Airway epithelial cell (primary cell): ENCODE measurements at places on chromosomes 3 and 15. TPM values are rescaled to one million over a fixed set of nuclear protein-coding genes. Genes with fewer than 3 reads are reported as not detected.

FEZF2 gene
- not detected in 2 replicates for total RNA-seq

KNL1 gene
- 12.6 and 20.0 TPM in 2 replicates for total RNA-seq

FGF7 gene
- total RNA-seq = 0.14 TPM in 2 replicates

DZIP1L gene
- total RNA-seq = 1.1 and 2.5 TPM in 2 replicates

OSTN gene
- not detected in 2 replicates for total RNA-seq

SRGAP3 gene
- total RNA-seq = 16.1 and 18.8 TPM in 2 replicates

PLCH1 gene
- 0.23 and 0.49 TPM in 2 replicates for total RNA-seq

CCDC39 gene
- total RNA-seq = not detected in 2 replicates

GOLGA8H gene
- total RNA-seq = 0.07 TPM in 1 of 2 replicates, not detected in the other

GOLGA8K gene
- 0.07 TPM in 1 of 2 replicates, not detected in the other for total RNA-seq

CCR5 gene
- total RNA-seq = not detected in 2 replicates

ERICH6 gene
- 0.05 TPM in 1 of 2 replicates, not detected in the other for total RNA-seq
